ENCODE measurements at places on chromosomes 7 and 10.
A peak's percentile ranks its signal among the peaks of the same experiment; 100 is the strongest.

DNA sequence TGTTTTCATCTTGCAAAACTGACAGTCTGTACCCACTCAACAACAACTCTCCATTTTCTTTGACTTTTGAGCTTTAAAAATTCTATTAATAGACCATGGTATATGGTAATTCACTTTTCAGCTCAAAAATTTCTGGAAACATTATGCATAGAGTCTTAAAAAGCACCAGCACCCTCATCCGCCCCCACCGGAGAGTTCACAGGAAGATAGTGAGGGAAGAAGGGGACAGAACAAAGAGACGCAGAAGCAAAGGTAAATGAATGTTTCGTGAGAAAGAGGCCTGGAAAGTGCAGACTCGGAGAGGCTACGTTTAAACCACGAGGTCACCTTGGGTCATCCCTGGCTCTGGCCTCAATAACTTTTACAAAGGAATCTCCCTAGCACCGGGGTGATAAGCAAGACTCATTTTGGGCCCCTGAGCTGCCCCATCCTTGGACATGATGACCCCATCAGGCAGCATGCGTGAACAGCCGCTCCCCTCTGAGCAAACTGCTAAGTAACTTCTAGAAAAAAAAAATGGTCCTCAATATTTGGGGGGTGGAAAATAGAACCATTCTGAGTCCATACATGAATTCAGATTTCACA, 96.3 kb downstream of the CPXM2 start:
- no peaks in the 10 kb centered on the region for H3K27me3 ChIP-seq
- no peaks in the 10 kb centered on the region for H3K36me3 ChIP-seq
- H3K4me1 ChIP-seq = no peaks in the 10 kb centered on the region
- no peak overlapping the region for H3K4me3 ChIP-seq

DNA sequence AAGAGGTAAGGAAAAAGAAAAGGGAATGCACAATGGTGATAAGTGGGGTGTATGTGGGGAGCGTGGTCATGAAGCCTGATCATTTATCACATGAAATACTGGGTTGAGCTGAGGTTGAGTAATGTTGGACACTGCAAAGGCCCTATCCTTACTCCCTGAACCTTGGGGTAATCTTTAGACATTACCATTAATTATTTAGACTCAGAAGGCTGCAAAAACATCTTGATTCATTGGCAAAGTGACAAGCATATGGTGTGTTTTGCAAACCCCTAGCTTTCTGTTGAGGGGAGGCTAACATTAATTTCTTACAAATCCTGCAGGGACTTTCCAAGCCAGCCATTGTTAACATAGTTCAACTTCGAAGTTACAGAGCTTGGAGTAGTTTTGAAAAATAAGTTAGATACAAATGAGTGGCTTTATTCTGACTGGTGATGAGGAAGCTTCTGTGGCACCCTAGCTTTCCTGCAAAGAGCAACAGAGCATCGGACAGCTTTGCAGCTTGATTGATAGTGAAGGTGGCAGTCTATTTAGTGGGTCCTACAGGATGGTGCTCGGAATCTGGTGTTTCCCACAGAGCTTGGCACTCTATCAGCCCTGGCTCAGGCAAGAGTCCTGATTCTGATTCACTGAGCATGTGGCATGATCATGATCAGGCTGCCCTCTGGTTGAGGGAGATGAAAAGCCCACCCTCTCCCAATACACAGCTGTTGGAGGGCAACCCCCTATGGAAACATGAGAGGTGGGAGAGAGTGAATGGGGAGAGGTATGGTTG, 153.7 kb upstream of the NPVF start:
- no peak overlapping the region for H3K4me3 ChIP-seq
- DNase-seq = no peak
- H3K27me3 ChIP-seq = peaks cover 8% of the 10 kb centered on the region
- no peaks in the 10 kb centered on the region for H3K4me1 ChIP-seq
- no peak overlapping the region for H3K27ac ChIP-seq

DNA sequence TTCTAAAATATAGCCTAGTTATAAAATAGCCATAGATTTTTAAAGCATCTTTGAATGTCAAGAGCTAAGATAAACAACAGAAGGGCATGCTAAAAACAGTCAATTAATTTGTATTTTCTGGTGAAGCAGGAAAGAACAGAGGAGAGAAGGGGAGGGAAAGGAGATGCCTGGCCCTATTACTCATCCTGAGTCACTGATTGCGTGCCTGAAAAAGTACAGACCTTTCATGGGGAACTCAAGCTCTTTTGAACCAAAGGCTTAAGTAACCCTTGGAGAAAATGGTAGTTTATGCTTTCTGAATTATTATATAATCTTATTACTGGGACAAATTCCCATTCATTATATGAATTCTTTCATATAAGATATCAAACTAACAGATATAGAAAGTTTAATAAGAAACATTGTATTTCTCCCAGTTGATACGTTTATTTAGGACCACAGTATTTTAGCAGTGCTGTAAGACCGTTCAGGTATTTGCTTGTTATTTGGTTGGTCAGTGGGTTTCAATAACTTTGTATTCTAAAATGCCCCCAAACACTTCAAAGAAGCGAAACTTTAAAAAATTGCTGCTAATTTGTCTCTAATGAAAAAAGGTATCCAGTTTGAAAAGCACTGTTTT, 151.3 kb downstream of the HGF start:
- H3K4me1 ChIP-seq = no peaks in the 10 kb centered on the region
- H3K27ac ChIP-seq = no peak overlapping the region
- no peak overlapping the region for H3K4me3 ChIP-seq
- no peaks in the 10 kb centered on the region for H3K27me3 ChIP-seq
- H3K36me3 ChIP-seq = no peaks in the 10 kb centered on the region
- peak; percentile 8 for DNase-seq

GRCh38 chr10:102195296-102195870, 30.7 kb upstream of the ELOVL3 start:
- H3K4me3 ChIP-seq = no peak overlapping the region
- DNase-seq = peak; percentile 83
- H3K36me3 ChIP-seq = 0 out of 2 replicates have a peak, but pooled peaks cover 3% of the 10 kb centered on the region
- H3K4me1 ChIP-seq = peaks cover 32% of the 10 kb centered on the region
- no peaks in the 10 kb centered on the region for H3K27me3 ChIP-seq

- peaks cover 13% of the 10 kb centered on the region for H3K4me1 ChIP-seq
- H3K36me3 ChIP-seq = no peaks in the 10 kb centered on the region
- no peak overlapping the region for H3K4me3 ChIP-seq
Observed at GRCh38 chr10:29600821-29601220, 34.0 kb downstream of the SVIL start.

DNA sequence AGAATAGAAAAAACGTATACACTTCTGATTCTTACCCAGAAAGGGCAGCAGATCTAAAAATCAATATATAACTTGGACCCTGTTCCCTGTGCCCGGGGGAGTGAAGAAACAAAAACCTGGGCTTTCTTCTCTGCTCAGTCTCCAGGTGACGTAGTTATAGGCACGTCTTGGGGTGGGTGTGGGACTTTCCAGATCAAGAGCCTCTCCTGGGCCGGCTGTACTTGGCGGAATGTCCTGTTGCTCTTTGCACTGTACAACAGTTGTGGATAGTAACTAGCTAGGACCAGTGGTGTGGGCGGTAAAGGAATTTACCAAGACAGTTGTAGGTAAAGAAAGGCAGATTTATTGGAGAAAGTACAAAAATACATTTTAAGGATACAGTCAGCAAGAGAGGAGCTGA, 40.4 kb upstream of the STEAP4 start:
- H3K36me3 ChIP-seq = no peaks in the 10 kb centered on the region
- H3K27me3 ChIP-seq = peaks cover 2% of the 10 kb centered on the region
- H3K4me1 ChIP-seq = no peaks in the 10 kb centered on the region
- DNase-seq = no peak

GRCh38 chr10:93926613-93927012, 32.8 kb downstream of the SLC35G1 start:
- H3K27ac ChIP-seq = no peak overlapping the region
- H3K36me3 ChIP-seq = no peaks in the 10 kb centered on the region
- no peaks in the 10 kb centered on the region for H3K27me3 ChIP-seq
- no peak overlapping the region for H3K4me3 ChIP-seq

- H3K4me3 ChIP-seq = no peak overlapping the region
- no peaks in the 10 kb centered on the region for H3K27me3 ChIP-seq
- no peaks in the 10 kb centered on the region for H3K36me3 ChIP-seq
- no peak for DNase-seq
- no peaks in the 10 kb centered on the region for H3K4me1 ChIP-seq
Observed at GRCh38 chr7:107345898-107346297, 124.0 kb upstream of the GPR22 start.

DNA sequence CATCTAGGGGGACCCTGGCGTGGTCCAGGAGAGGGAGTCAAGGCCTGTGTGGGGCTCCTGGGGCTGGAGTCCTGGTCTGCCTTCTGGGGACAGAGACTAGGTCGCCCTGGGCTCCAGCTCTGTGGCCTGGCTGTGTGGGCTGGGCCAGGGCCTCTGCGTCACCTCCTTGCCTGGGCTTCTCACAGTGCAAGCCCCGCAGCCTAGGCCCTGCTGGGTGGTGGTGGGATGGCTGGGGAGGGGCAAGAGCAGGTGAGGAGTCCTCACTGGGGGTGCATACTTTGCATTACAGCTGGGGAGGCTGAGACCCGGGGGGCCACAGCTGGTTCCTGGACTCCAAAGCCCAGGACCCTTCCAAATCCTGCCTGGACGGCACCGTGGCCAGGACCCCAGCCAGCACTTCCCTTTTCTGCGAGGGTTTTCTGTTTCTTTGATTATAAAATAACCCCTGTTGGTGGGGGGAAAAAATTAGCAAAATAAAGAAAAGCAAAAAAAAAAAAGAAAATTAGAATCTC, 23.5 kb downstream of the PWWP2B start:
- H3K4me3 ChIP-seq = no peak overlapping the region
- no peaks in the 10 kb centered on the region for H3K36me3 ChIP-seq
- H3K27ac ChIP-seq = no peak overlapping the region
- peaks cover 27% of the 10 kb centered on the region for H3K4me1 ChIP-seq

GRCh38 chr10:997266-998022, 9.2 kb downstream of the GTPBP4 start:
- no peak overlapping the region for H3K27ac ChIP-seq
- H3K4me3 ChIP-seq = no peak overlapping the region
- H3K27me3 ChIP-seq = no peaks in the 10 kb centered on the region
- peaks cover 72% of the 10 kb centered on the region for H3K36me3 ChIP-seq

DNA sequence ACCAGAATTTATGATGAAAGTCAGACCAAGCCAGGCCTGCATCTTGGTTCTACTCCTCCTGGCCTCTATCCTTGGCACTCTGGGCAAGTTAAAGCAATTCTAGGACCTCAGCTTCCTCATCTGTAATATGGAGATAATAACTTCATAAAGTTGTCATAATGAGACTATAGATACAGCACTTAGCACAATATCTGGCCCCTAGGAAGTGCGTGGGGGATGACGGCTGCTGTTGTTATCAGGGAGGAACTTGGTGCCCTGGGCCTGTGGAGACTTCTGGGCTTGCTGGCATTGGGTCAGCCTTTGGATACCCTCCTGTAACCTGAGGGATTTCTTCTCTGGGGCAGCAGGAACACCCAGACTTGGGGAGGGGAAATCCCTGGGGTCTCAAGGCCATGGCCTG, 27.6 kb downstream of the PFKFB3 start:
- no peaks in the 10 kb centered on the region for H3K27me3 ChIP-seq
- DNase-seq = no peak
- no peaks in the 10 kb centered on the region for H3K4me1 ChIP-seq

DNA sequence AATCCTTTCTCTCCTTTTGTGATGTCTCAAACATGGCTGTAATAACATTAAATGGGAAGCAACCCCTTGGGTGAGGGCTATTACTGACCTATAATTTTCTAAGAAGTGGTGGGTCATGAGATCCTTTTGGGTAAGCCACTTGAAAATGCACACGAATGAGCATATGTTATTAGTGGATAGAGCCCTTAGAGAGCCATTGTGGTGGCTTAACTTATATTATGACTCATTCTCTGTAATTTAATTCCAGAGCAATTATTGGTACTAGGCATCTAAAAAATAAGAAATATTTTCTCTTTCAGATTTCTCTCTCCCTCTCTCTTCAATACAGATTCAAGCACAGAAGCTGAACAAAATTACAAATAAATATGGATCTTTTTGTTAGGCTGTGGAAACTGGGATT, 1177.4 kb upstream of the PHF14 start:
- DNase-seq = no peak
- H3K27me3 ChIP-seq = no peaks in the 10 kb centered on the region
- H3K27ac ChIP-seq = no peak overlapping the region

DNA sequence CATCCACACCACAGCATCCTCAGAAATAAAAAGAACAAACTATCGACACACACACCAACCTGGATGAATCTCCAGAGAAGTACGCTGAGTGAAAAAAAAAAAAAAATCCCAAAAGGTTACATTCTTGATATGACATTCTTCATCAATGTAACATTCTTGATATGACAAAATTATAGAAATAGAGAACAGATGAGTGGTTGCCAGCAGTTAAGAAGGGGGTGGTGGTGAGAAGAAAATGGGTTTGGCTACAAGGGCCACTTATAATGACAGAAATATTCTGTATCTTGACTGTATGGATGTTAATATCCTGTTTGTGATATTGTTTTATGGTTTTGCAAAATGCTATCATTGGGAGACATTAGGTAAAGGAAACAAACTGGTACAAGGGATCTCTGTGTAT, 36.9 kb downstream of the VSTM4 start:
- H3K4me1 ChIP-seq = no peaks in the 10 kb centered on the region
- no peak overlapping the region for H3K27ac ChIP-seq
- H3K27me3 ChIP-seq = no peaks in the 10 kb centered on the region
- no peak overlapping the region for H3K4me3 ChIP-seq
- no peak for DNase-seq

DNA sequence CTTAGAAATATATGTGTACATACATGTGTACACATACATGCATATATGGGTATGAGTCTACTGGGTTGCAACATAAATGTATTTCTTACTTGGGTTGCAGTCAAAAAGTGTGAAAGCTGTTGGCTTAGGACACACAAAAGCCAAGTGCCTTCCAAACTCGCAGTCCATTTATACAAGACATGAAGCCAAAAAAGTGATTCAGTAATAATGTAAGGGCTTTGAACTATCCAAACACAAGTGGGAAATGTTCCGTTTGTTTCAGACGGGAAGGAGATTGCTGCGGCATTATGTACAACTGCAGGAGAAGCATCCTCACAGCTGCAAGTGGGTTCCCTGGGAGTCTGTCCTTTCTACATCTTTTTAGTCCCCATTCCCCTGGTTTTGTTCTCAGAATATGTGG, 513.6 kb downstream of the SORCS3 start:
- DNase-seq = no peak
- H3K4me3 ChIP-seq = no peak overlapping the region
- H3K4me1 ChIP-seq = no peaks in the 10 kb centered on the region

- no peaks in the 10 kb centered on the region for H3K27me3 ChIP-seq
- no peak overlapping the region for H3K4me3 ChIP-seq
- no peaks in the 10 kb centered on the region for H3K36me3 ChIP-seq
Observed at GRCh38 chr10:66941491-66941890, 15.7 kb downstream of the LRRTM3 start.

DNA sequence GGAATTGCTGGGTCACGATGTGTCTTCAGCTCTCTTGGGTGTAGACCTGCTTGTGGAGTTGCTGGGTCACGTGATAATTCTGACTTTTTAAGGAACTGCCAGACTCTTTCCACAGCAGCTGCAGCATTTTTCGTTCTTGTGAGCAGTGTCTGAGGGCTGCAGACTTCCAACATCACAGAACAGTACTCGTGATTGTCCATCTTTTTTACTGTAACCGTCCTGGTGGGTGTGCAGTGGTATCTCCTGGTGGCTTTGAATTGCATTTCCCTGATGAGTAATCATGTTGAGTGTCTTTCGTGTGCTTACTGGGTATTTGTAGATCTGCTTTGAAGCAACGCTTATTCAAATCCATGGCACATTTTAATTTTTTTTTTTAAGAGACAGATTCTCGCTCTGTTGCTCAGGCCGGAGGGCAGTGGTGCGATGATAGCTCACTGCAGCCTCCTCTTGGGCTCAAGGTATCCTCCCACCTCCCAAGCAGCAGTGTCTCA, 22.7 kb downstream of the INPP5A start:
- no peaks in the 10 kb centered on the region for H3K4me1 ChIP-seq
- H3K4me3 ChIP-seq = no peak overlapping the region
- H3K27me3 ChIP-seq = no peaks in the 10 kb centered on the region
- no peak for DNase-seq
- no peak overlapping the region for H3K27ac ChIP-seq
- H3K36me3 ChIP-seq = no peaks in the 10 kb centered on the region

All from SJCRH30 (cell line).